Camera-type eye (tissue), 1 donor: ENCODE measurements at places on chromosomes 7 and 10. TPM values are rescaled to one million over a fixed set of nuclear protein-coding genes. Genes with fewer than 3 reads are reported as not detected.

Gene JAKMIP3
- total RNA-seq, result 1.4 TPM

Gene NKX2-3
- total RNA-seq, result not detected

Gene ERV3-1
- total RNA-seq, result 49.9 TPM

Gene CYP2C8
- total RNA-seq, result 2.6 TPM

Gene MGMT
- total RNA-seq, result 29.6 TPM

Gene PYROXD2
- 5.9 TPM for total RNA-seq

Gene GIMAP5
- 14.8 TPM for total RNA-seq

Gene ZNF22
- total RNA-seq, result 56.4 TPM

Gene LDB1
- total RNA-seq, result 78.5 TPM

Gene TET1
- 55.9 TPM for total RNA-seq

Gene GLI3
- 30.2 TPM for total RNA-seq

Gene TMEM270
- total RNA-seq, result not detected

Gene ITPRID1
- 0.11 TPM for total RNA-seq

Gene MOGAT3
- not detected for total RNA-seq

Gene NPM3
- 44.9 TPM for total RNA-seq

Gene CYP2C19
- not detected for total RNA-seq

Gene CDK5
- 18.6 TPM for total RNA-seq

Gene SUFU
- total RNA-seq, result 11.4 TPM

Gene CRHR2
- total RNA-seq, result 0.60 TPM

Gene TFPI2
- total RNA-seq, result 57.5 TPM

Gene GNAI1
- 65.3 TPM for total RNA-seq

Gene NUDCD3
- total RNA-seq, result 61.6 TPM

Gene SPDYE2
- total RNA-seq, result 0.27 TPM

Gene GPC2
- total RNA-seq, result 28.8 TPM

Gene CUEDC2
- 58.9 TPM for total RNA-seq

Gene GIMAP1
- 1.9 TPM for total RNA-seq

Gene ETV1
- 20.0 TPM for total RNA-seq

Gene INA
- 102 TPM for total RNA-seq
